T-helper 9 cell (primary cell): ENCODE measurements at places on chromosomes 7 and 10.

DNA sequence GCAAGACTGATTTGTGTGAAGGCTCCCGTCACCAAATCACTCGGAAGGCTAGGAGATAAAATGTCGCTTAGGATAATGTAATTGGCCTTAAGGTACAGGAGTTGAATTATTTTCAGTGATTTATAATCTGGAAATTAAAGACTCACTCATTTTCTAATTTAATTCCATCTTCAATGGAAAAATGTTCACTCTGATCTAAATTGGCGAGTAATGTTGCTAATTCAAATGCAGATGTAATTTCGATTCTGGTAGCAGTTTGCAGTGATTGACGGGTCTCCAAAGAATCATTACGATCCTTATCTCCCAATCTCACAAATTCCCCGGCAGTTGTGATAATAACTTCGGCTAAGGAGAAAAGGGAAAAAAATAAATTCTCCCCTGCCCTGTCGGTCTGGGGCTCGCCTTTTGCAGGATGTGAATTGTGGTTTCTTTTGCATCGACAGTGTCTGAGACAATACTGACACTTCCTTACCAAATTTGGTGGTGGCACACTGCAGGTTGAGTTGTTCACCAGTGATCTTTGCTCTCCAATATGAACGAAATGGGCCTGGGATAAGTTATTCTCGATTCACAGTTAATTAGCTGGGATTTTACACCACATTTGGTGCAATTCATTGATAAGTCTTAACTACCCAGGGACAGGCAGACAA lies 215.1 kb upstream of the GPR26 start:
- DNase-seq, result no peak

- no peak for DNase-seq
These were observed 8.0 kb downstream of the FLNC start for GRCh38 chr7:128838109-128838779.

DNA sequence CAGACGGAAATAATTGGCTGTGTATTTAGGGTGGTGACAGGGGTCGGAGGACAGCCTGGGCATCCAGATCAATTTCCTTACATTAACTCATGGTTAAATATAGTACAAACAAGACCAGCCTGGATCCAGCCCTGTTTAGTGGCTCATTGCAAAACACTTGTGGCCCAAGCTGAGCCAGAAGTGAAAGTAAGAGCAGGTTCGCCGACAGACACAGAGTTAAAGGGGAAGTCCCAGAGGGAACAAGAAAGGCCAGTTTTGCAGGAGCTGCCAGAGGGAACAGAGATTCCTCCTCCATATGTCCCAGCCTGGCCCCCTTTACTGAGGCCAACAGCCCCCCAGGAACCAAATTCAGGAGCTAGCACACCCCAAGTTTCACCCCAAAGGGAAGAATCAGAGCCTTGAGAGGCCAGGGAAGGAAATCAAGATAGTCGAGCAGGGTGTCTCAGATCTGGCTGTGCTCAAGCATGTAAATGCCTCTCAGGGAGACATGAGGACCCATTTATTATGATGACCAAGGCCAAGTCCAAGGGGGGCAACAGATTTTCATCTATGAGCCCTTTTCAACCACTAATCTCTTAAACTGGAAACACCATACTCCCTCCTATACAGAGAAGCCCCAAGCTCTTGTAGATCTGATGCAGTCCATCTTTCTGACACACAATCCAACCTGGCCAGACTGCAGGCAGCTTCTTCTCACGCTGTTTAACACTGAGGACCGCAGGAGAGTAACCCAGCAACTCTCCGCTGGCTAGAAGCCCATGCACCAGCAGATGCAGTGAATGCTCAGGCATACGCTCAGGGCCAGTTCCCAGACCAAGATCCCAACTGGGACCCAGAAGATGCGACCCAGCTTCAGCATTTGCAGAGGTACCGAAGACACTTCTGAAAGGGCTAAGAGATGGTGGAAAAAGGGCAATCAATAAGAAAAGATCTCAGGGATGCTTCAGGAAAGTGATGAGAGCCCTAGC lies 15.9 kb upstream of the ADCK2 start:
- no peak for DNase-seq

DNA sequence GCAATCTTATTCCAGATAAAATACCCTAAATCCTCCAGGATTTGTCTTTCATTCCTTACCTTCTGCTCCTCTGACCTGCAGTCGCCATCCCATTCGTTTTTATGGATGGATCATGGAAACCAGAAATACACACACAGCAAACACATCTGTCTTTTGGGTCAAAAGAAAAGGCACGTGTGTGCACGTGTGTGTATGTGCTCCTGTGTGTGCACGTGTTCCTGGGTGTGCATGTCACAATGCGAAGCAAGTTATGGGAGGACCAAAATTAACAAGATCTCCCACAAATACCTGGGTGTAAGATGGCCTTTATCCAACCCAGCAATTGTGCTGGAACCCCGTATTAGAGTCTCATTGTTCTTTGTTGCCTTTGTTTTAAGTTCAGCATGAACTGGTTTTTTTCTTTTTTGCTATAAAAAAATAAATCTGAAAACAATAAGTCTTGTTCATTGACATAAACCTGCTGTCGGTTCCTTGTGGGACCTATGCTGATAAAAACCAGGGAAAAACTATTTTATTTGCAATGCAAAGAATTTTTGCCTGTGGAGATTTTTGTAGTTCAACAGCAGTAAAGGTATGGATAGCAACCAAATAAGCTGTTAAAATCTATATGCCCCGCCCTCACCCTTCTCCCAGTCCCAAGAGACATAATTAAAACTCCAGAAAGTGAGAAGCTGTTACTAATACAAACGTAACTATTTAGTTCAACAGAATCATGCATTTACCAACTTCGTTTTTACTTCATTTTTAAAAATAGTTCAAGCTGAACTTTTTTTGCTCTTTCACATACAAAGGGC lies 229.6 kb downstream of the CREB5 start:
- no peak for DNase-seq

DNA sequence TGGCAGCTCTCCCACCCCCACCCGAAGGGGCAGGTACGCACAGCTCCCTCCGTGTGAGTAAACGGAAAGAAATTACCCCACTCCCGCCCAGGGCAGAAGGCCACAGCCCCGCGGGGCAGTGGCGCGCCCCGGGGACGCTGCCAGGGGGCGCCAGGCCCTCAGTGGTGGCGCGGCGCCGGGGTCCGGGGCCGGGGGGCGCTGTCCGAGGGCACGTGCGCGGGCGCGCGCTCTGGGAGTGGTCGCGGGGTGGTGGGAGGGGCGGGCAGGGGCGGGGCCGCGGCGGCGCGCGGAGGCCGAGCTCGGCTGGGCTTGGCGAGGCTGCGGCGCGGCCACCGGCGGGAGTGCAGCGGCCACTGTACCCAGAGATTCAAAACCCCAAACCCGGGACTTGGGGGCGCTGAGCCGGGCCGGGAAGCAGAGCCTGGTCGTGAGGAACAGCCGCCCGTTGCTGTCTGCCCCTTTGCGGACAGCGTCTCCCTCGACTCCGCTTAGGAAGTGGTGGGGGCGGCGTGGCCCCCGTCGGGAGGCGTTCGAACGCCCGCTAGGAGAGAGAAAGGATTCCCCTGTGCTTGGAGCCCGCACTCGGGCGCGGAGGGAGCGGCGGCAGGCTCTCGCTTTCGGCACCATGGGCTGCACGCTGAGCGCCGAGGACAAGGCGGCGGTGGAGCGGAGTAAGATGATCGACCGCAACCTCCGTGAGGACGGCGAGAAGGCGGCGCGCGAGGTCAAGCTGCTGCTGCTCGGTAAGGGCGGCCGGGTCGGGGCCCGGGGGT lies at the start of gene GNAI1:
Gene GNAI1 (plus strand): TSS at position 296 of the 773 bp plus-strand sequence. CDS start 330 bp downstream, at position 626.
- DNase-seq, result no peak

DNA sequence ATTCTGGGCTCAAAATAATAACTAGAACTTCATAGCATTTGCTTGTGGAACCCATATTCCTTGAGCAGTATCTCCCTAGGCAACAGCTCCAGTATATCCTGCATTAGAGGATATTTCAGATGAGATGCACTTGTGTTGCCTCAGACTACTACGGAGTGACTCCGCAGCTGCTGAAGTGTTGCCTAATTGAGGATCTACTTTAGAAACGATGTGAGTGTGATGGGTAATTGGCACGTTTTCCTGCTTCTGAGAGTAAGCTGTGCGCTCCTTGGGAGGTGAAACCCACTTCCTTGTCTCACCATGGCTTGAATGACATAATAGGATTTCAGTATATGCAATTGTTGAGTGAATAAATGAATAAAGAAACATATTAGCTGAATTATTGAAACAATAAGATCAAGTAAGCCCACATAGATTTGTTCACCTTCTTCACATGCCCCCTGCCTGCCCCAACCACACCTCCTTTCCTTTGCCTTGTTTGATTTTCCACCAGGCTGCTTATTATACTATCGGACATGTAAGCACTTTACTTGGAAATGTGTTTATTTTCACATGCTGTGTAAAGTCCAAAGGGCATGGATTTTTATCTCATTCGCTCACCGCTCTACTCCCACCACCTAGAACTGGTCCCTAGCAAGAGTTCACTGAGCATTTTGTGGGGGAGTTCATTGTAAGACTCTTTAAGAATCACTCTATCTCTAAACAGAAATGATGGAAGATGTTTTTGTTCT lies 303.8 kb downstream of the KCNMA1 start:
- DNase-seq, result no peak

- DNase-seq, result no peak
These were observed 51.7 kb upstream of the LEP start for GRCh38 chr7:128189231-128189930.

- no peak for DNase-seq
These were observed 287.1 kb upstream of the C7orf33 start for GRCh38 chr7:148303295-148304082.

- no peak for DNase-seq
These were observed 143.0 kb downstream of the KIAA1217 start for GRCh38 chr10:24351961-24352360.

DNA sequence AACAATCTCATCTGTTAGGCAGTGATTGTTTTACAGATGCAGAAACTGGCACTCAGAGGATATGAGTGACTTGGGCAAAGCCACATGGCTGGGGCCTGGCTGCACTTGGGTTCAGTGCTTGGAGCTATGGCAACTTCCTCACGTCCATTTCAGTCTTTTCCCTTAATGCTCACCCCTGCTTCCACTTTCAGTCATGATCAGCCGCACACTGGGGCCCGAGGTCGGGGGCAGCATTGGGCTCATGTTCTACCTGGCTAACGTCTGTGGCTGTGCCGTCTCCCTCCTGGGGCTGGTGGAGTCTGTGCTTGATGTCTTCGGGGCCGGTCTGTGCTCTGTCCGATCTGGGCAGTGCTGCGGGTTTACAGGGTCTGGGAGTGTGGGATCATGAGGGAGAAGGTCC lies 3.0 kb downstream of the SLC12A9 start:
- no peak for DNase-seq

- DNase-seq, result no peak
These were observed 77.0 kb downstream of the PFKFB3 start for GRCh38 chr10:6279540-6280267.

GRCh38 chr7:94706996-94707740 lies 51.2 kb upstream of the SGCE start:
- no peak for DNase-seq

DNA sequence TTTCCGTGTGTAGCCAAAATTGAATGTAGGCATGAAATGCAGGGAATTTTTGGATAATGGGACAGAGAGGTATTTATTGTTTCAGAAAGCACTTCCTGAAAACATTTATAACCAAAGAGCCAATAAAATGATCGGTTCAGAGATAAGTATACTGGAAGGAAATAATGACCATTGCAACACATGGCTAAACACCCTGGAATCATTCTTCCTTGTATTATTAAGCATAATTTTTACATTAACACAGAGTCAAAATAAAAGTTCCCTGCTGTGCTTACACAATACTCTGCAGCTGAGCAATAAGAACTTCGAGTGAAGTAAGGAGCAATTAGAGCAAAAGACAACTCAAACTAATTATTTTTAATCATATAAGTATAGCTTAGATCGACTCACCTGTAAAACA lies 648.3 kb downstream of the TNS3 start:
- DNase-seq, result no peak

GRCh38 chr10:132319853-132320653 lies 11.9 kb upstream of the LRRC27 start:
- no peak for DNase-seq

DNA sequence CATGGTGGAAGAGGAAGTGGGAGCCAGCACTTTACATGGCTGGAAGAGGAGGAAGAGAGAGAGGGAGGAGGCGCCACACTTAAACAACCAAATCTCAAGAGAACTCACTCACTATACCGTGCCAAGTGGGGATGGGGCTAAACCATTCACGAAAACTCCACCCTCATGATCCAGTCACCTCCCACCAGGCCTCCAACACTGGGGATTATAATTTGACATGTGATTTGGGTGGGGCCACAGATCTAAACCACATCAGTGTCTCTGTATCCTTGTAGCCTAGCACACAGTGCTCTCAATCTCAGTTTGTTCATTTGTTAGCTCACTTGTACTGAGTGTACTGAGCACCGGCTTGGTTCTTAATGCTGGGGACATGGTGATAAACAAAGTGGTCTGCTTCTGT lies 228.3 kb downstream of the BUB3 start:
- no peak for DNase-seq

DNA sequence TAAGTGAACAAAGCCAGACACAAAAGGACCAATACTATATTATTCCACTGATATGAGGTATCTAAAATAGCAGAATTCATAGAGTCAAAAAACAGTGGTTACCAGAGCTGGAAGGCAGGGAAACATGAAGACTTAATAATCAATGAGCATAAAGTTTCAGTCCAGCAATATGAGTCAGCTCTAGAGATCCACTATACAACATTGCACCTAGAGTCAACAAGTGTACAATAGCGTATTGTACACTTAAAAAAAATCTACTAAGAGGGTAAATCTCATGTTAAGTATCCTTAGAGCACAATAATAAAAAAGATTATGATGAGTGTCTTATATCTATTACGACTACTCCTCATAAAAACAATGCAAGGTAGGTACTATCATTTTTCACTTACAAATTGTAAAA lies 36.1 kb downstream of the C10orf90 start:
- no peak for DNase-seq
